ENCODE measurements at places on chromosomes 5 and 9.

DNA sequence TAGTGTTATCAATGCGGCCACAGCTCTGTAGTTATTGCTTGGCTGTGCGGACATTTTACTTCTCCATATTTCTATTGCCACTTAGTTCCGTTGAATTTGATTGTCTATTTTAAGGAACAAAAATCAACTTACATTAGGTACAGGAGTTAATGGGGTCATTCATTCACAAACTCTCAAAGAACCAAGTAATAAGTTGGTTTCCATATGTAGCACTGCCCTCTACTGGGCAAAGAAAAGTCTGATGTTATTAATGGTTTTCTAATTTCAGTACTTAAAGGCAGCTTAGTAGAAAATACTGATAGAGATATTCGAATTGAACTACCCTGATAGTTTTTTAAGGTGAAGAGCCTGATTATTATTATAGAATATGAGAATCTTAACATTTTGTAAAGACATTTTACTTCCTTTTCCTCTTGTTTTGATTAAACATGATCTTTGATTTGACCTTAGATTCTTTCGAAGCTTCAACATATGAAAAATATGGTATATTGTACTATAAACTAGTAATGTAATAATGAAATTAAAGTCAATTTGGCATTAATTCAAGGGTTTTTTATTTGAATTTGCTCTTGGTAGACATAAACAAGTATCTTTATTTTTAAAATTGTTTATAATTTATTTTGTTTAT is 119.5 kb upstream of the CTNND2 start:
- no peak for DNase-seq

DNA sequence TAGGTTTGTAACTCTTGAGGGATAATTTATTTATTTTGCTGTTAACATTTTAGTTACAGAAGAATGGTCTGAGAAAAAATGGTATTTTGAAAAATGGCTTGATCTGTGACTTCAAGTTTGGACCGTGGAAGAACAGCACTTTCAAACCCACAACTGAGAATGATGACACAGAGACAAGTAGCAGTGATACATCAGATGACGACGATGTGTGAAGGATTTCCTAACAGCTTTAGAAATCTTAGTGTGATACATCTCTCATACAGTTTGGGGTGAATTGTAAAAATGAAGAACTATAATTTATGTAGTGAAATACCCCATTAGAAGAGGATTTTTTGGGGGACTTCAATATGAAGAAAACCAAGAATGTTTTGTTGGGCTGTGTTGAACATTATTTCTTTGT is 88.7 kb downstream of the GPBP1 start:
- DNase-seq = no peak

GRCh38 chr5:68962757-68963484 is 130.9 kb upstream of the SLC30A5 start:
- DNase-seq = peak; percentile 49

GRCh38 chr5:39256477-39257235 is 37.3 kb upstream of the FYB1 start:
- DNase-seq = no peak

DNA sequence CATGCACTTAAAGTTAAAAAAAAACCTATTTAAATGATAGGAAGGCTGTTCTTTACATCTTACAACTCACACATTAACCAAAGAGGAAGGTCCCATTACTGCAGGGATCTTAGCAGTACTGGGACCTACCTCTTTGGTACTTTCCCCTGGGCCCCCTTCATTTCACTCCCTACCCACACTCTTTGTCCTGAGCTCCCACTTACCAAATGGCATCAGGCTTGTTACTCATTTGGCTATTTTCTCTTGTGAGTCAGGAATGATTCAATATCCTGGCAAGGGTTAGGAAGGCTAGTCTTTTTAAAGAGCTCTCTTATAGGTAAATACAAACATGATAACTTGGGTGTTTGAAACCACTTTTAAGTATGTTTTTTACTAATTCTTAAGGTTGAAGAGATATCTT is 117.4 kb upstream of the ELL2 start:
- DNase-seq = no peak

DNA sequence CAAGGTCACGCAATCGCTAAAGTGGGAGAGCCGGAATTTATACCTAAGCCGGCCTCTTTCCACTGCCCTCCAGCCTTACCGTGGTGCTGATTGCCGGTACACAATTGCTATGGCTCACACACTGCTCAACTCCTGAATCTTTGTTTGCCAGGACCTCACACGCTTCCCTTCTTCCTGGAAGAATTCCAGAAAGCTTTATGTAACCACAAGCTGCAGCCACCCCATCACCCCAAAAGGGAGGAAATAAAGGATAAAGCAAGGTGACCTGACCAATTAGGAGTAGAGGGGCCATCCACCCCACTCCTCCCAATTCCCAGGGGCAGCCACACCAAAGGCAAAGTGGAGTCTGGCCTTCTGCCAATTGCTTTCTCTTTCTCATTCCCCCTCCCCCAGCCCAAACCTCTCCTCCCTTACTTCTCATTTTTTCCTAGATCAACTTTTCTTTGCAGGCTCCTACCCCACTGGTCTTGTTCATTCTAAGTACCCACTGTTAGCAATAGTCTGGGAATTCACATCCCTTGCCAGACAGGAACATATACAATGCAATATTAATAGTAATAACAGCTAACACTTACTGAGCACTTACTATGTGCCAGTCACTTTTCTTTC is 18.0 kb upstream of the CDC23 start:
- no peak for DNase-seq

- DNase-seq = no peak
These were observed 25.1 kb downstream of the PAEP start for GRCh38 chr9:135586601-135587109.

DNA sequence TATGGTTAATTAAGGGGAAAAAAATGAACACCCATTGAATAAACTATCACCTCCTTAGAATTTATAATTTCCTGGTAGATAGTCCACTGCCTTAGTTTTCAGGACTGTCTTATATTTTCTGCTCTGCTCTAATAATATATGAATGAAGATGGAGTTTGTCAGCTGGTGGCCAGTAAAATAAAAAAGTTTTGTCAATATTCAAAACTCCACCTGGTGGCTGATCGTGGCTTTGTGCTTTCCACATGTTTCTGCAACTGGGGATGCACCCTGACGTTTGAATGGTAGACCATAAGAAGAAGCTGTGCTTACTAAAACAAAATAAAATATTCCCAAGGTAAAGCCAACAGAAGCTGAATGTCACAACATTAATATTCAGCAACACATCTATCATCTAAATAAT is 286.6 kb upstream of the IZUMO3 start:
- DNase-seq = no peak

- DNase-seq = no peak
These were observed 2.5 kb downstream of the OR13F1 start for GRCh38 chr9:104506565-104506964.

- DNase-seq = peak; percentile 23
These were observed 58.7 kb downstream of the NXNL2 start for GRCh38 chr9:88593537-88594185.

DNA sequence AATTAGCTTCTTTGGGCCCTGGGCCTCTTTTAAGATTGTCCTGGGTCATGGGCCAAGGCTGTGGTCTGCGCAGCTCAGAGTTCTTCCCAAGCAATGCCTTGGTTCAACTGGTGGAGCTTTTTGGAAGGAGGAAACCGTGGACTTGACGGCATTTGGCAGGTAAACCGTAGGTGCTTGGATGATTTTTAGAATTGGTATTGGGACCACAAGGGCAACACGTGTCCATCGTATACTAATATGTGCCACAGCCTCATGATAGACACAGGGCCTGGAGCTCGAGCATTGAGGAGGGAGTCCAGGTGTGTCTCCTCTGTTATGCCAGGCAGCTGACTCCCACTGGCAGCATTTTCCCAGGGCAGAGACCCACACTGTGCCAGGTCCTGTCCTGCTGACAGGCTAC is 120.9 kb upstream of the PITX1 start:
- no peak for DNase-seq

DNA sequence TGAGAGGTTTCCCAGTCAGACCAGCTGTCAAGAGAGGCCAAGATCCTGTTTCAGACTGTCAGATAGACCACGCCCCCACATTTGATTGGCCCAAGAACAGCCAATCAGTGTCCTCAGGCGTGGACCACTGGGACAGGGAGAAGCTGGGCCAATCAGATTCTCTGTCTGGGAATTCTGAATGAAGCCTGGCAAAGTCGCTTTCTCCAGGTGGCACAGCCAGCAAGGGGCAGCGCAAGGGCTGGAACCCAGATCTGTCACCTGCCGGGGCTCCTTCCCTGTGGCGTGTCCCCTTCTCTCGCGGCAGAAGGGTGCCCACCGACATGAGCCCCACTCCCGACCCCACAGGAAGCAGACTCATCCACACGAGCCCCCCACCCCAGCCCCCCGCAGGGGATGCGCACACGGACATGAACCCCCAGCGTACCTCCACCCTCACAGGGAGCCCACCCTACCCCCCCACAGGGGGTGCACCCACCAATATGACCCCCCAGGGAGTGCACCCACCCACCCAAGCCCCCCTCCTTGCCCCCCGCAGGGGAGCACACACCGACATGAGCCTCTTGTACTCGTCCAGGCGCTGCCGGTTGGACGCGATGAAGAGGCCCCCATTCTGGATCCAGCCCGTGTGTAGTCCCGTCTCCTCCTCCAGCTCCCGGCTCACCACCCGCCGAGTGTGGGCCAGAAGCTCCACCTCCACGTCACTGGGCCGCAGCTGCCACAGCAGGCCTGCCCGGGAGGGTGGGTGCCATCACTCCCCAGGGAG is 6.1 kb downstream of the SARDH start:
- DNase-seq = no peak

DNA sequence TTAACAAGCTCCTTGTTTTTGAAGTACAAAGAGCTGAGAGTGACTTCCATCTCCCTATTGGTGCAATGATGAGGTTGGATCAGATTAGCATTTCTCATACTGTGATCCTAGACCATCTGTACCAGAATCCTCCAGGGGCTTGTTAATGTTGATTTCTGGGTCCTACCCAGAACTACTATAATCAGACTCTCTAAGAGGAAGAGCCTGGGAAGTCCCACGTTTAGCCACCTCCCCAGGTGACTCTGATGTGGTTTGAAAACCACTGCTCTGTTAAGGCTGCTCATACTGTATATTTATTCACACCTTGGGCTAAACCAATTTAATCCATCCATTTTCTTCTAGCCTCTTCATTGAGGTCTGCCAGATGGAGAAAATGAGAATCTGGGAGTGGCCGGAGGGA is 49.6 kb upstream of the SMIM32 start:
- no peak for DNase-seq

GRCh38 chr5:119347991-119348390 is 7.8 kb upstream of the TNFAIP8 start:
- DNase-seq = no peak

DNA sequence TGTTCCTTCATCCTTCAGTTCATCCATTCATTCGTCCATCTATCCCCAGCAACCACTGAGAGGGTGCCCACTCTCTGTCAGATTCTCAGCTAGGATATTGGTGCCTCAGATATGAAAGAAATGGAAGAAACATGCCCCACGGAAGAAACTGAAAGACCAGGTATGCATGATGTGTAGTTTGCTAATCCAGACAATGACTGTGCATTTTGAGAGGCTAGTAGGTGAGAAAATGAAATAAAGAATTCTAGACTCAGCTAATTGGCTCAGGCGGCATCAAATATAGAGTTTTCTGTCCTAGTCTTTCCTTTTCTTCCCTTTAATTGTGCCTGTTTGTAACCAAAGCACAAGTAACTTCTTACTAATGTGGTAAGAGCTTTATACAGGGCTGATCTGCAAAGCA is 104.7 kb downstream of the PDZD2 start:
- DNase-seq = no peak

GRCh38 chr9:101028346-101029314 is at the start of gene PLPPR1:
TSS of gene PLPPR1 (plus strand) at chr9:101028727.
- DNase-seq = peak; percentile 91

DNA sequence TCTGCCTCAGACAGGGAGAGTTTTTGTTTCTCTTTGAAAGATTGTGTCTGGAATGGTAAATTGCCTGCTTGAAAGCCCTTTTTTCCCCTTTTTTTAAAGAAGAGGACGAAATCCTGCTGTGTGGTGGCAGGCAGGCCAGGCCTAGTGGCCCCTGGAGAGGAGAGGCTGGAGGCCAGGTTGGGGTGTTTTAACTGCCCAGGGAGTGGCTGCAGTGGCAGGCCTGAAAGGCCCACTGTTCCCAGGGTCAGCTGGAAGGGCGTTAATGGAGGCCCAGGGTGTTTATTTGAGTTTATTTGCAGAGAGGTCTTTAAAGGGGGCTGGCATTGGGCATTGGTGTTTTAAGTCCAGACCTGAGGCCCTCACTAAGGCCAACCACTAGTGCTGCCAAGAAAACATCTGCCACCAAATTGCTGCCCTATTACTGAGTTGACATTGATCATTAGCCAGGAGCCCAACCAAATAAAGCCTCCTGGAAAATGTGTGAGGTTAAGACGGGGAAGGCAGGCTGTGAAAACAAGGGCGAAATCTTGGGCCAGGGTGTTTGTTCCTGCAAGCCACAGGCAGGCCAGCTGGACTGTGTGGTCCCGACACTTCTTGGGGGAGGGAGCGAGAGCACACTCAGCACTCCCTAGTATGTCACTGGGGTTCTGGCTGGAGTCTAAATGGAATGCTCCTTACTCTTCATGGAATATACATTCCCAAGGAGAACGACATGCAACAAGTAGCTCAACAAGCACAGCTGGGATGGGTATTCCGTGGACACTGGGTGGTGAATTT is 5.0 kb downstream of the JADE2 start:
- DNase-seq = no peak

- no peak for DNase-seq
These were observed 152.2 kb downstream of the TMEM161B start for GRCh38 chr5:88116396-88116795.

- no peak for DNase-seq
These were observed 361.2 kb upstream of the RIOK2 start for GRCh38 chr5:97544240-97544639.

- no peak for DNase-seq
These were observed 128.7 kb upstream of the BOD1 start for GRCh38 chr5:173745123-173745522.

- no peak for DNase-seq
These were observed 43.5 kb downstream of the PKD2L2 start for GRCh38 chr5:137932800-137933199.

- DNase-seq = no peak
These were observed 174.5 kb downstream of the XRCC4 start for GRCh38 chr5:83251849-83252248.

GRCh38 chr5:34789021-34789531 is 49.9 kb upstream of the TTC23L start:
- no peak for DNase-seq

- no peak for DNase-seq
These were observed 199.9 kb upstream of the CDKN2B start for GRCh38 chr9:22208846-22209585.

- DNase-seq = no peak
These were observed 29.7 kb downstream of the SLC36A1 start for GRCh38 chr5:151477101-151477500.

DNA sequence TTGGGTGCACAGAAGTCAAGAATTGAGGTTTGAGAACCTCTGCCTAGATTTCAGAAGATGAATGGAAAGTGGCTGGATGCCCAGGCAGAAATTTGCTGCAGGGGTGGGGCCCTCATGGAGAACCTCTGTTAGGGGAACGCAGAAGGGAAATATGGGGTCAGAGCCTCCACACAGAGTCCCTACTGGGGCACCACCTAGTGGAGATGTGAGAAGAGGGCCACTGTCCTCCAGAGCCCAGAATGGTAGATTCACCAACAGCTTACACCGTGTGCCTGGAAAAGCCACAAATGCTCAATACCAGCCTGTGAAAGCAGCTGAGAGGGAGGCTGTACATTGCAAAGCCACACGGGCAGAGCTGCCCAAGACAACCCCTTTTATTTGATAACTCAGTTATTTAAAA is 383.5 kb downstream of the TLE4 start:
- DNase-seq = no peak

GRCh38 chr9:111178331-111179055 is 140.2 kb upstream of the LPAR1 start:
- DNase-seq = no peak

Measured in head of caudate nucleus (tissue), 42 donors.